Temporal lobe (tissue), 4 donors: ENCODE measurements at places on chromosomes 13 and 19. TPM values are rescaled to one million over a fixed set of nuclear protein-coding genes. Genes with fewer than 3 reads are reported as not detected.

FFAR1 gene
- not detected for total RNA-seq

PEAK3 gene
- under 0.01 TPM for total RNA-seq

HSD11B1L gene
- total RNA-seq, result 23.4 TPM

CDC34 gene
- 36.4 TPM for total RNA-seq

SYNGR4 gene
- total RNA-seq, result not detected

CRX gene
- not detected for total RNA-seq

GFY gene
- total RNA-seq, result 0.25 TPM

FCHO1 gene
- 20.7 TPM for total RNA-seq

CSNK1G2 gene
- total RNA-seq, result 30.2 TPM

ZSCAN5A gene
- total RNA-seq, result 3.2 TPM

NR2C2AP gene
- 10.6 TPM for total RNA-seq

HNRNPM gene
- total RNA-seq, result 84.3 TPM

SLC46A3 gene
- total RNA-seq, result 2.2 TPM

FXYD7 gene
- 10.1 TPM for total RNA-seq

KIR3DL3 gene
- total RNA-seq, result not detected

AKAP8 gene
- total RNA-seq, result 10.8 TPM

PSPN gene
- 3.0 TPM for total RNA-seq

MAP4K1 gene
- total RNA-seq, result 0.49 TPM

SYT3 gene
- 22.9 TPM for total RNA-seq

DLEU7 gene
- total RNA-seq, result 20.2 TPM

CBY2 gene
- not detected for total RNA-seq

FARP1 gene
- total RNA-seq, result 79.2 TPM

KIR2DL1 gene
- total RNA-seq, result not detected

IGFL3 gene
- total RNA-seq, result not detected
